Right forelimb (tissue), 1 donor: ENCODE measurements at places on chromosomes 7 and 10.

GRCh38 chr10:25934621-25935139, 651 bp downstream of the MYO3A start:
- DNase-seq = peak; percentile 53

DNA sequence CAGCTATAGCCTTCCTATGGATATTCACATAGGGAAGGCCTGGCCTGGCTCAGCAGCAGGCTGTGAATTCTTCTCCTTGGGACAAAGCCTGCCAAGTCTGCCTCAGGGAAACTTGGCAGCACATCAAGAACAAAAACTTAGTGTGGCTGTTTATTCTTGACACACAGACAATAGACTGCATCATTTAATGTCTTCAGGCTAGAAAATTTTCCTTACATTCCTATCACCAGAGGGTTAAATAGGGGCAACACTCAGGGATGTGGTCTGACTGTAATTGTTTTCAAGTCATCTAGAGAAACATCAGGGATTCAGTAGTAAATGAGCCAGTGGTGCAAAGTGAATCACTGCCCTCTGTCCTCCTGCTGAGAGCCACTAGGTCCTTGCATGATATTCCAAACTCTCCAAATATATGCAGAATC, 137.3 kb downstream of the SEMA3C start:
- DNase-seq = peak; percentile 69

- DNase-seq = peak; percentile 41
Observed at GRCh38 chr7:2013381-2014311, 219.1 kb downstream of the MAD1L1 start.

GRCh38 chr7:106421181-106421762, 136.5 kb upstream of the NAMPT start:
- DNase-seq = peak; percentile 55

DNA sequence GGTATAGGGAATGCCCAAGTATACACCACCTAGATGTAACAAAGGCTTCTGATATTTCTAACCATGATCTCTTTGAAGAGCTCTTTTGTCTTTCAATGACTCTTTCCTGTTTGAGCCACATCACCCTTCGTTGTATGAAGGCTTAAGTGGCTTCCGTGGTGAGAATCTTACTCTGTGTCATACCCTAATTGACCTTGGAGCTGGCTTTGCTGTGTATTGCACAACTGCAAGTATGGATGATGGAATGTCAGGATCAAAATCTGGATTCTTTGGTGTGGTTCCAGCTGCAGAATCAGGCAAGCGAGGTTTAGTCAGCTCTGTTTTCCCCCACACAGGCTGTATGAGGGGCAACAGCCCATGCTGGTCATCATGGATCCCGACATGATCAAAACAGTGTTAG, 16.0 kb downstream of the CYP3A43 start:
- DNase-seq = no peak

DNA sequence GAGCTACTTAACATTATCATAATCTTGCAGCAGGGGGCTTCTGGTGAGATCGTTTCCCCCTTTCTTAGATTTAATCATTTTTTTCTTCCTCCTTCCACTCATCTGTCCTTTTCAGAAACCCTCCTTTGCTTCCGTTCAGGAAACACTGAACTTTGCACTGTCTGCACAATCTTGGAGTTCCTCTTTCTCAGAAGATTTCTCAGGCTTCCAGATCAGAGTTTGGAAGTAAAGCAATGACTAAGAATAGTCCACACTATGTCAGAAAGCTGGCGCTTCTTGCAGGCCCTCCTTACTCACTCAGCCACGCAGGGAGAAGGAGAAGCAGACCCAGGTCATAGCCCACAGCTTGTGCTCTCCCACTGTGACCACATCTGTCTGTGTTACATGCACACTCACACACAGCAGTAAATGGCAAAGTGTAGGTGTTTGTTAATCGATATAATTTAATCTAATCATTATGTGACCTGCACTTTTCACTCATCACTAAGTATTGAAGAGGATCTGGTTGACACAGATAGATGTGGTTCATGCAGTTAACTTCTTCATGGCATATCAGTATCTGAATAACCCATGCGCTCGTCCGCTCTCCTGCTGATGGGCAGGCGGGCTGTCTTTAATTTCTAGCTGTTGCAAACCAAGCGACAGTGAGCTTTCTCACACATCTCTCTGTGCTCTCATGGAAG, 30.2 kb downstream of the ALOX5 start:
- DNase-seq = no peak

- DNase-seq = peak; percentile 42
Observed at GRCh38 chr10:79052291-79053080, 16.3 kb upstream of the ZMIZ1 start.

DNA sequence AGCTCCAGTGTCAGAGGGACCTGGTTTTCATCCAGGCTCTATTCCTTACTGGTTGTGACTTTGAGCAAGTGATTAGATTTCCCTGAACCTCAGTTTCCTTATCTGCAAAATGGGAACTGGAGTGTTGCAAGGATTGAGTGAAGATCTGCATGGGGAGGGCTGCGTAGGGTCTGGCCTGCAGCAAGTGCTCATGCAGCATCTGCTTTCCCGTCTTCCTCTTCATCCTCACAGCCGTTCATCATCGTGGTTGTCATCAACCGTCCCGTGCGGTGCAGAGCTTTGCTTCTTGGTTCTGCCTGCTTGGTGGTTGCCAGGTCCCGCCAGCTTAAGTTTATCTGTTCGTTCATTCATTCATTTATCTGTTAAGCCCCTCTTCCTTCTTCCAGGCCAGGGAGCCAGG, 135.0 kb downstream of the GRK5 start:
- DNase-seq = no peak

GRCh38 chr7:82945480-82945879, 217.2 kb downstream of the PCLO start:
- DNase-seq = no peak

- no peak for DNase-seq
Observed at GRCh38 chr7:141239661-141240060, 165.8 kb downstream of the TMEM178B start.

GRCh38 chr10:113573368-113573767, 20.5 kb downstream of the HABP2 start:
- no peak for DNase-seq

GRCh38 chr10:7185367-7185690, 225.5 kb downstream of the SFMBT2 start:
- DNase-seq = no peak

GRCh38 chr7:44760034-44760580, 11.5 kb downstream of the ZMIZ2 start:
- no peak for DNase-seq

- DNase-seq = no peak
Observed at GRCh38 chr7:158834878-158835784, 5.8 kb upstream of the ESYT2 start.

- no peak for DNase-seq
Observed at GRCh38 chr7:152093717-152094116, 68.2 kb downstream of the GALNT11 start.
